ENCODE measurements at places on chromosomes 5 and 9.

DNA sequence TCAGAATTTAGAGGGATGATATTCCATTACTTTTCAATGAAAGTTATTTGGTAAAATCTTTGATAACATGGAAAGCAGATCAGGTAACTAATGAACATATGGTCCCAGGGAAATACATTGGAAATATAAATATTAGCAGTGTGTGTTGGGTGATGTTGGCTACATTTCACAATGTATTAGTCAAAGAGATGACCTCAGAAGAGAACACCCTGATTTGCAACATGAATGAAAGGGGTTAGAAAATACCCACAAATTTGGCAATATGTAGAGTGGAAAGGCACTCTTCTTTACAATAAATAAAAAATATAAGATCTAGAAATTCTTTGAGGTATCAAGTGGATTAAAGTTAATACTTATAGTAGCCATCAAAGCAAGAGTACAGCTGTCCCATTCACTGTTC lies 606.7 kb downstream of the PSAT1 start:
- no peak for DNase-seq

DNA sequence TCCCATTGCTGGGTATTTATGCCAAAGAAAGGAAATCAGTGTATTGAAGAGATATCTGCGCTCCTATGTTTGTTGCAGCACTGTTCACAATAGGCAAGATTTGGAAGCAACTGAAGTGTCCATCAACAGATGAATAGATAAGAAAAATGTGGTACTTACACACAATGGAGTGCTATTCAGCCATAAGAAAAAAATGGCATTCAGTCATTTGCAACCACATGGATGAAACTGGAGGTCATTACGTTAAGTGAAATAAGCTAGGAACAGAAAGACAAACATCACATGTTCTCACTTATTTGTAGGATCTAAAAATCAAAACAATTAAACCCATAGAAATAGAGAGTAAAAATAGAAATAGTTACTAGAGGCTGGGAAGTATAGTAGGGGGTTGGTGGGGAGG lies 1133.1 kb upstream of the ACO1 start:
- no peak for DNase-seq

DNA sequence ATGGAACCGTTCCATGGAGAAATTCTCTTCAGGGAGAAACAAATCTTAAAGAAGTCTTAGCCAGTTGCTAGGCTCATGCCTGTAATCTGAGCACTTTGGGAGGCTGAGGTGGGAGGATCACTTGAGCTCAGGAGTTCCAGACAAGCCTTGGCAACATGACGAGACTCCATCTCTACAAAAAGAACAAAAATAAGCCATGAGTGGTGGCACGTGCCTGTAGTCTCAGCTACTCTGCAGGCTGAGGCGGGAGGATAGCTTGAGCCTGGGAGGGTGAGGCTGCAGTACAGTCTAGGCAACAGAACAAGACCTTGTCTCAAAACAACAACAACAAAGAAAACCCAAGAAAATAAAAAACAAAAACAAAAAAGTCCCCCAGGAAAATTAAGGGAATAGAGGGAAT lies 8.2 kb downstream of the HSPB3 start:
- no peak for DNase-seq

GRCh38 chr5:35153375-35153932 lies 76.8 kb downstream of the PRLR start:
- no peak for DNase-seq

- DNase-seq: no peak
Observed at GRCh38 chr5:94192658-94193391, 425.6 kb downstream of the KIAA0825 start.

GRCh38 chr5:151758141-151758429 lies 346 bp downstream of the ATOX1 start:
- DNase-seq: no peak

- DNase-seq: no peak
Observed at GRCh38 chr5:135399794-135400542, 937 bp upstream of the MACROH2A1 start.

GRCh38 chr5:62722360-62722759 lies 143.7 kb downstream of the LRRC70 start:
- DNase-seq: no peak

GRCh38 chr9:78607853-78608252 lies 310.9 kb downstream of the PSAT1 start:
- no peak for DNase-seq

DNA sequence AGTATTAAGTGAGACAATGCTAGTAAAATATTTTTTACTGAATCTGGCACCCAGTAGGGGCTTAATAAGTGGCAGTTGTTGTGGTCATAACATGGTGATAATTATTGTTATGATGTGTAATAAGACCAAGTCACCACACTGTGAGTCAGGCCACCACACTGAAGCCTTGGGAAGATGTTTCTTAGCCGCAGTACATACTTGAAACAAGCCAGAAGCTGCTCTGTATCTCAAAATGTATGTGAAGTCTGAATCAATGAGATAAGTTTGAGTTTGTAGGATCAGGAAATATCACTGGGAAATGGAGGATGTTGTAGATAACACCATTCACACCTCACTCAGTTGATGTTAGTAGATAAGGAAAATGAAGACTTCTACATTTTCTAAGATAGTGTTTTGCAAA lies 51.3 kb upstream of the PTPN3 start:
- no peak for DNase-seq

DNA sequence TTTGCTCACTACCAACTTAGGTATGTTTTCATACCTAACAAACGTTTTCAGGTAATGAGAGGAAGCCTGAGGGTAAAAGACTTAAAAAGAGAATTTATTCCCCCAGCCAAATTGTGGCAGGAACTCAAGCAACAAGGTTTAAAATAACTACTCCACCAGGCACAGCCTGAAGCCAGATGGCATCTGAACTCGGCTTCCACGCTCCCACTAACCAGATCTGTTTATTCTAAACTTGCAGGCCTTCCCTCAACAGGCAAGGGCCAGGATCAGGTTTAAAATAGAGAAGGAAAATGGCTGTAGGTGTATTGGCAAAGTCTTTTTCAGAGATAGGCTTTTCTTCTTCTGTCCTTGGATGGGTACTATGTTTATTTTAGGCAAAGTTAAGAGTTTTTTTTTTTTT lies 89.4 kb downstream of the OTULIN start:
- DNase-seq: no peak

- DNase-seq: no peak
Observed at GRCh38 chr9:72636621-72637020, 115.2 kb downstream of the TMC1 start.

- no peak for DNase-seq
Observed at GRCh38 chr5:17355586-17356346, 138.3 kb downstream of the BASP1 start.

GRCh38 chr5:35308421-35308820 lies 78.1 kb upstream of the PRLR start:
- DNase-seq: no peak

GRCh38 chr9:138023394-138024124 lies 146.0 kb downstream of the CACNA1B start:
- DNase-seq: peak; percentile 22

DNA sequence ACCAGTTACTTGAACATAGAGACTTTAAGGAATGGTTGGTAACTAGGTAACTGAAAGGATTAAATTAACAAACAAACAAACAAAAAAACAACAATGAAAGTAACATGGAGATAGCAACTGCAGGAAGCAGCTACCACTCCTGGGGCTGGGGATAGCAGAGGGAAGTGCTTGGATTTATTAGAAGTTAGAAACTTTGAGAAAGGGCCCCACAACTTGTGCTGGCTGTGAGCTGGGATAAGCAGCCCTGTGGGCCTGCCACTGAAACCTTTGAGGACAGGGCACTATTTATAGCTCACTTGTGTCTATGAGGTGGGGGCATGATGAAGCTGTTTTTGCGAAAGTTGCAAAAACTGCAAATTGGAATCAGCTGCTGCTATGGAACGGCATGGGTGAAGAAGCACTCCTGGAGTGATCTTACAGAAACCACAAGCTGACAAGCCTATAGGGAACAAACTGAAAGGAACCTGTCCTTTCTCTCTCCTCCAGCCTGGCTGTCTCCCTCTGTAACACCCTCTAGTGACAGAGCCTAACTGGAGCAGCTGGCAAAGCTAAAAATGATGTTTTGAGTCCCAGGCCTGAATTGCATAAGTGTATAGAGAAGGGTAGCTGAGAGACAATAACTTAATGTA lies 91.4 kb upstream of the RANBP6 start:
- DNase-seq: no peak

DNA sequence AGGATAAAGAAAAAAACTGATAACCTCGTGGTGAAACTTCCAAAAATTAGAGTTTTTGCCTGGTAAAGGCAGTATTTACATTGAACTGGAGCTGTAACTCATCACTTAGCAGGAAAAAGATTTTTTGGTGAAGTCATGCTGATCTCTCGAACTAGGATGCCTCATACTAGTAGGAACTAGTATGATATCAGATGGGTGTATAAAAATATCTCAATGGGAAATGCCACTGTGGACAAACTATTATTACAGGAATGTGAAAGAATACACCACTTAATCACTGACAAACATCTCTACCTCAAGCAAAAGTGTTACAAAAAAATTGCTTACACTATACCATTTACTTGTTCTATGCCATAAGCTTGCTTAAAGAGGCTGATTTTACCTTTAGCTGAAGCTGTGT lies 28.4 kb downstream of the RFX3 start:
- no peak for DNase-seq

- no peak for DNase-seq
Observed at GRCh38 chr5:90480699-90481098, 6.0 kb downstream of the POLR3G start.

GRCh38 chr5:96245140-96246091 lies 187.6 kb downstream of the PCSK1 start:
- DNase-seq: no peak

DNA sequence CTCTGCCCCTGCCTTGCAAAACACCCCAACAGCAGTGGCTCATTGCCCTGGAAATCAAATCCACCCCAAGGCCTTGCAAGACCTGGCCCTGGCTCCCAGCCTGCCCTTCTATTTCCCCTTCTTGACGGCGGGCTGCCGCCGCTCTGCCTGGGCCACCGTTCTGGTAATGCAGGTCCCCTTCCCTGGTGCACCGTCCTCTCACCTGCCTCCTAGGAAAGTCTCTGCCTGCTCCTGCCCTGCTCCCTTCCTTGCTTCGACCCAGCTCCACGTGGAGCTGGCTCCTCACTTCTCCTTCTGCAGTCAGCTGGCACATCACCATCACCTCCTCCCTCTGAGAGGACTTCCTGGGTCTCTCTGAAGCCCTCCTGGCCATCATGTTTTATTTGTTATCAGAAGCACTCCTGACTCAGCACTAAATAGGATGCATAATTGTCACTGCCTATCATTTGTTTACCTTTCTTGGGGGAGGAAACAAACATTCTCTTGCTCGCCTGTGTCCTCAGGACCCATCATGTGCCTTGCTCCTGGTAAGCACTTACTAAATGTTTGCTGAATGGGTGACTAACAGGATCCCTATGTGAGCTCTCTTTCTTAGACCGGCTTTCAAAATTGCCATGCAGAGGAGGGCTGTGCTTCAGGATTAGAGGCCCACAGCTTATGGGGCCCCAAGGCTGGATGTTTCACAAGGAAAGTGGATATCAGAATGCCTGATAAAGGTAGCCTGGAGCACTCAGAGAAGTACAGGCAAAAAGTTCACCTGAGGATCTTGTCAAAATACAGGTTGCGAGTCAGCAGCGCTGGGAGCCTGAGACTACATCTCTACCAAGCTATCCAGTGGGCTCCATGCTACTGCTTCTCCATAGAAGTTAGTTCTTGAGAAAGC lies 19.6 kb upstream of the C5orf47 start:
- no peak for DNase-seq

DNA sequence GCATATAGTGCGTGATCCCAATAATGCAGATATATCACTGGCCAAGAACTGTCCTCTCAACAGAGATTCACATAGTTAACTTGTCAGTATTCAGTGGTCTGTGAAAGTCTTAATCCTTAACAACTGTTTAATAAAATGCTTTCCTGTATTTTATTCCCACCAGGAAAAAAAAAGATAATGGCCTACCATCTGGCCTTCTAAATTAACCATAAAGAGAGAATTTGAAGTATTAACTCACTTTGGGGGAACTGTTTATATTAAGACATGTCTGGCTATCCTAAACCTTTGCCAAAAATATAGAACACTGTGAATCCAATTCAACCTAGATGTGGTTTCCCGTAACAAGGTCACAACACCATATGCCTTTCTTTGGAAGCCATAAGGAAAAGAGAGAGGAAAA lies 818 bp upstream of the FREM1 start:
- DNase-seq: no peak

DNA sequence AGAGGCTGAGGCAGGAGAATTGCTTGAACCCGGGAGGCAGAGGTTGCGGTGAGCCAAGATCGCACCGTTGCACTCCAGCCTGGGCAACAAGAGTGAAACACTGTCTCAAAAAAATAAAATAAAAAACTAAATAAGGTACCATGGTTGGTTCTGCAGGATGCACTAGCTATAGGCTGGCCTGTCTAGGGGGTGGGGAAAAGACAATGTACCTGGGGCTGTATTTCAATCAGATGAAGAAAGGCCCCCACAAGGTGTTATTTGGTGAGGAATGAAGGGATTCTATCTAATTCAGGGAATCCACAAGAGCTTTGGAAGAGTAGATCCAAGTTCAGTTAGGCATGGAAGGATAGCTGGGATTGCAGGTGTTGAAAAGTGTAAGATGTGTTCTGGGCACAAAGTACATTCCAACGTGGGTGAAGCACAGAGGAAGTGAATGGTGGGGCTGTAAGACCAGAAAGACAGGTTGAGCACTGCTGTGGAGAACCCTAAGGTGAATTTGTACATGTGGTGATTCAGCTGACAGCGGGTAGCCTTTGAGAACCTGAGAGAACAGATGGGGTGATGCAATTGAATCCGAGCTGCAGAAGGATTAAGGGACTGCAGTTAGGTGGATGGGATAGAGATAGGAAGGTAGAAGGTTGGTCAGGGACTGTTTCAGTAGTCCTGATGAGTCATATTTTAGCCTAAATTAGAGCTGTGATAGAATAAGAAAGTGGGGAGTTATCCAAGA lies 71.8 kb downstream of the CAST start:
- no peak for DNase-seq

DNA sequence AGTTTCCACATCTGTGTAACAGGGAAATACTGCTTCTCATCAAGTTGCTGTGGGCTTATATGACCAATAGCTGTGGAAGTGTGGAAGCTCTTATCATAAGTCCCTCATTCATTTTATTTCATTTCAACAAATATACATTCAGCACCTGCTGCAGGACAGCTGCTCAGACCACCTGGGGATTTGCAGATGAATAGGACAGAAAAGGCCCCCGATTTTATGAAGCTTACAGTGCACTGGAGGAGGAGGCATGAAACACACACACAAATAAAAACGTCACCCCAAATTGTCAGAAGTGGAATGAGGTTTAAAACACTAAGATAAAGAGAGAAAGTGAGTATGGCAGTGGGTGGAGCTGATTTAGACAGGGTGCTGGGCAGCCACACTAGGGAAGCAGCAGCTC lies 107.2 kb downstream of the DRD1 start:
- DNase-seq: no peak

DNA sequence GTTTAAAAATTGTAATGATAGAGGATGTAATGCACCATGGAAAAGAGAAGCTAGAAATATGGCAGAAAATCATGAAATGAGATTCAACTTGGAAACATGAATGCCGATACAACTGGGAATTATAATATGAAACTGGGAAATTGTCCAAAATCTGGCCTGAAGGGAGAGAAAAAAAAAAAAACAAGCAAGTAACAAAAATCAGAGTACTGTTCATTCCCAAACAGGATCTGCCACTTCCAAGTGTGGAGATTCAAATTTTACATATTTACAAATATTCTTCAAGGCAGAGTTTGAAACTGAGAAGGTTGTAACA lies 56.6 kb upstream of the MOCS2 start:
- DNase-seq: no peak

- DNase-seq: no peak
Observed at GRCh38 chr9:121944711-121945191, 148.4 kb downstream of the TTLL11 start.

- no peak for DNase-seq
Observed at GRCh38 chr9:134694368-134694665, 52.7 kb downstream of the COL5A1 start.

All from stimulated activated CD8-positive, alpha-beta memory T cell treated with anti-CD3 and anti-CD28 coated beads, Interleukin-4, amount 100 ng/mL, for 48 hours (primary cell).